Pulmonary artery endothelial cell (primary cell): ENCODE measurements at places on chromosomes 4 and X. TPM values are rescaled to one million over a fixed set of nuclear protein-coding genes. Genes with fewer than 3 reads are reported as not detected.

Gene ITIH6
- not detected in 2 replicates for total RNA-seq

Gene F11
- total RNA-seq, result not detected in 2 replicates

Gene PRSS12
- 0.26 TPM in 1 of 2 replicates, not detected in the other for total RNA-seq

Gene ZNF185
- 15.8 and 33.3 TPM in 2 replicates for total RNA-seq

Gene ARHGEF38
- total RNA-seq, result not detected in 2 replicates

Gene MUC7
- total RNA-seq, result not detected in 2 replicates

Gene BEX5
- 2.4 and 3.5 TPM in 2 replicates for total RNA-seq

Gene PNMA5
- not detected in 2 replicates for total RNA-seq

Gene GALNT7
- total RNA-seq, result 42.9 and 47.4 TPM in 2 replicates

Gene MAGEA8
- total RNA-seq, result not detected in 2 replicates

Gene CT47B1
- total RNA-seq, result not detected in 2 replicates

Gene TRIML1
- not detected in 2 replicates for total RNA-seq

Gene CISD2
- 38.3 and 47.0 TPM in 2 replicates for total RNA-seq

Gene MOSPD2
- total RNA-seq, result 11.1 and 12.7 TPM in 2 replicates

Gene BDH2
- total RNA-seq, result 33.4 and 34.2 TPM in 2 replicates

Gene CDS1
- total RNA-seq, result under 0.01 TPM in 1 of 2 replicates, not detected in the other

Gene MID2
- 44.1 and 80.6 TPM in 2 replicates for total RNA-seq

Gene FANCB
- 5.1 and 9.5 TPM in 2 replicates for total RNA-seq

Gene CUL4B
- 86.1 and 89.2 TPM in 2 replicates for total RNA-seq

Gene MAGEB2
- not detected in 2 replicates for total RNA-seq

Gene SLC10A6
- 0.07 and 0.13 TPM in 2 replicates for total RNA-seq

Gene GUCY1B1
- 0.20 TPM in 1 of 2 replicates, not detected in the other for total RNA-seq

Gene MSMO1
- total RNA-seq, result 159 and 292 TPM in 2 replicates

Gene CT45A3
- total RNA-seq, result not detected in 2 replicates

Gene UNC5C
- 0.18 and 0.20 TPM in 2 replicates for total RNA-seq

Gene CD99
- total RNA-seq, result 214 and 224 TPM in 2 replicates

Gene RNF128
- total RNA-seq, result not detected in 2 replicates

Gene PNMA6A
- 0.53 and 1.6 TPM in 2 replicates for total RNA-seq

Gene ETDB
- not detected in 2 replicates for total RNA-seq

Gene C1QTNF7
- total RNA-seq, result under 0.01 TPM in 1 of 2 replicates, not detected in the other

Gene TMEM154
- 6.1 and 9.1 TPM in 2 replicates for total RNA-seq

Gene SERTM2
- total RNA-seq, result not detected in 2 replicates

Gene INTU
- total RNA-seq, result 2.0 and 5.0 TPM in 2 replicates

Gene ZRSR2
- 2.2 and 2.6 TPM in 2 replicates for total RNA-seq

Gene SPP1
- not detected in 2 replicates for total RNA-seq

Gene USP27X
- 3.5 and 3.6 TPM in 2 replicates for total RNA-seq

Gene SPINK2
- not detected in 2 replicates for total RNA-seq

Gene SLC6A14
- total RNA-seq, result not detected in 2 replicates

Gene HELT
- total RNA-seq, result not detected in 2 replicates

Gene XIAP
- total RNA-seq, result 33.6 and 39.3 TPM in 2 replicates
